Stimulated activated CD8-positive, alpha-beta memory T cell treated with anti-CD3 and anti-CD28 coated beads, Interleukin-7, amount 100 ng/mL, for 24 hours (primary cell): ENCODE measurements at places on chromosomes 13 and 19.
A peak's percentile ranks its signal among the peaks of the same experiment; 100 is the strongest.

GRCh38 chr13:87884884-87885283, 213.7 kb downstream of the SLITRK5 start:
- no peak for DNase-seq

DNA sequence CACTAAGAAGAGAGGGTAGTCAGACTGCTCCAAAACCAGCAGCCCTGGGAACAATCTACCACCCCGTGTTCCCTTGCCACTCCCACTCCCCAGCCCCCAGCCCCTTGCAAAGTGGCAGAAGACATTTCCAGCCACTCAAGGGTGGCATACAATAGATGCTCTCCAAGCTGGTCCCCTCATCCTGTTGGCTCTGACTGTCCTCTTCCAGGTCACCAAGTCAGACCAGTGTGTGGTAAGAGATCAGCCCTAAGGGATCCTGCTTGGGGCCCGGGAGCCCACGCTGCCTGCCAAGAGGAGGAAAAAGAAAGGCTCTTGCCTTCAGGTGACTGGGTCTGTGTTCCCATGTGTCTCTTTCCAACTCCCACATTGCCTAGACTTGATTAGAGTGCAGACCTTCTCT, 25.0 kb downstream of the SERP2 start:
- DNase-seq = no peak

DNA sequence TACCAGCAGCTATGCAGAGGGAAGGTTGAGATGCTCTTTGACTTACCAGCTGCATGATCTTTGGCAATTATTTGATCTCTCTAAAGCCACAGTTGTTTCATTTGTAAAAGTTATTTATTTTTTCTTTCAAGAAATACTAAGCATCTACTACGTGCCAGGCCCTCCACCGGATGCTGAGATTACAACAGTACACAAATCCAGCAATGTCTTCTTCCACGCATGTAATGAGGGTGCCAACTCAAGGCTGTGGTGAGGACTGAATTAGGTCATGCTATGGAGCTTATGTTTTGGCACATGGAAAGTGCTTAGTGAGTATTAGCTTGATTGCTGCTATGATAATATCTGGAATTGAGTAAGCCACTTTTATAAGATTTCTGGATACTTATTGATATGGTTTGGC, 358.2 kb downstream of the IRS2 start:
- DNase-seq = no peak

DNA sequence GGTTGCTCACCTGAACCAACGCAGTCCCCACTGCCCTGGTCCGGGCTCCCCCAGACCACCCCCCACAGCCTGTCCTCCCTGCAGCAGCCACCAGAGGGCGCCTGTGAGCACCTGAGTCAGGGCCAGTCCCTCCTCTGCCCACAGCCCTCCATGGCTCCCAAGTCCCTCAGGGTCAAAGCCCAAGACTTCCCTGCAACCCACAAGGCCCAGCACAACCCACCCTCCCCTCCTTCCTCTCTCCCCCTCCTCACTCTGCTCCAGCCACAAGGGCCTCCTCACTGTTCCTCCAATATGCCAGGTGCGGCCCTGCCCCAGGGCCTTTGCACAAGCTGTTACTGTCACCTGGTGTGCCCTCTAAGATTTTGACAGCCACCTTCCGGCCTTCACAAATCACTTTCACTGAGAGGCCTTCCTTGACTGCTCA, 10.9 kb downstream of the GNA15 start:
- peak; percentile 58 for DNase-seq

DNA sequence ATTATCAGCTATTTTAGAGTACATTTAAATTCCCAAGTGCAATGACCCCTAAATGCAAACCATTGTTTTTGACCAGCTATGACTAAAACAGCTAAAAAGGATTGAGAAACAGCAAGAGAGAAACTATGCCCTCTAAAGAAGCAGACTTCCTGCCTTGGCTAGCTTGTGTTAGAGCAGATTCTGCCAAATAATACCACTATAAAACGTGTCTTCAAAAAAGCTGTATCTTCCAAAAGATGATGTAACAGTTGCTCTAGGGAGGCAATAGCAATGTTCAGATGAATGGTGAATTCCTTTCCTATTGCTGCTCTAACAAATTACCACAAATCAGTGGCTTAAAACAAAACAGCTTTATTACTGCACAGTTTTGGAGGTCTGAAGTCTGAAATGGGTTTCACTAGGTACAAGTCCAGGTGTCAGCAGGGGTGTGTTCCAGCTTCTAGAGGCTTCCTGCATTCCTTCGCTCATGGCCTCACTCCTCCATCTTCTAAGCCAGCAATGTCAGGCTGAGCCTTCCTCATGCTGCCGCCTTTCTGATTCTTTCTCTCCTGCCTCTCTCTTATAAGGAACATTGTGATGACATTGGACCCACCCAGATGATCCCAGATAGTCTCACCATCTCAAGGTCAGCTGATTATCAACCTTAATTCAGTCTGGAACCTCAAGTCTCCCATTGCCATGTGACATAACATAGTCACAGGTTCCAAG, 84.5 kb downstream of the LRRC63 start:
- no peak for DNase-seq

DNA sequence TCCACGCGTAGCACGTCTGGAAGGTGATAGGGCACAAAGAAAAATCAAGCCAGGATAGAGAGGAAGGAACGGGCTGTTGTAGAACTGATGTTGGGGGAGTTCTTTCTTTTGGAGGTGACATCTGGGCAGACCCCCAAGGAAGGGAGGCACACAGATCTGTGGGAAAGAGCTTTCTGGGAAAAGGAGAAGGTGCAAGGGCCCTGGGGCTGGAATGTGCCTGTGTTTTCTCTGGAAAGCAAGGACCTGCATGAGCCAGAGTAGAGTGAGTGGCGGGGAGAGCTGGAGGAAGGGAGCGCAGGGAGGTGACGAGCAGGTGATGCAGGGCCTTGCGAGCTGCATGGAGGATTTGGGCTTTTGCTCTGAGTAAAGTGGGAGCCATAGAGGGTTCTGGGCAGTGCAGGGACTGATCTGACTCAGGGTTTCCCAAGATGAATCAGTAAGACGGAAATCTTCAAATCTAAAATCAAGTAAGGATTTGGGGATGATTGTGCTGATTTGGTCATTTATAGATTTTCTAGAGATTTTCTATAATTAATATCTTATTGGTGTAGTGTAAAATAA, 30.8 kb downstream of the SMARCA4 start:
- DNase-seq = no peak

DNA sequence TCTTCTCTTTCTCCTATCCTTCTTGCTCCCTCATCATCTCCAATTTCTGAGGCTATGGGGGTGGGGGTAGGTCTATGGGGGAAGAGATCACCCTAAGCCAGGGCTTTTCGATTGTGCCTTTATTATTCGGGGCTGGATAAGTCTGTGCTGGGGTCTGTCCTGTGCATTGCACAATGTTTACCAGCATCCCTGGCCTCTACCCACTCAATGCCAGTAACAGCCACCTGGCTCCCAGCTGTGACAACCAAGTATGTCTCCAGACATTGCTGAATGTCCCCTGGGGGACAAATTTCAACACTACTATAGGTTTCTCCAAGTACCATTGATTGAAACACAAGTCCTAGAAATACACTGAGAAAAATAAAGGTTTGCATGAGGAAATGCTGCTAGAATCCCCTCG, 13.2 kb downstream of the CBY2 start:
- no peak for DNase-seq
